AG04449 (cell line): ENCODE measurements at places on chromosomes 12 and 14.
A peak's percentile ranks its signal among the peaks of the same experiment; 100 is the strongest.

- no peak for DNase-seq
Observed at GRCh38 chr14:65219353-65219752, 117.0 kb upstream of the MAX start.

- DNase-seq: no peak
Observed at GRCh38 chr12:16530268-16530850, 75.6 kb downstream of the LMO3 start.

GRCh38 chr14:90382491-90383125, 14.2 kb upstream of the CALM1 start:
- no peak for DNase-seq

DNA sequence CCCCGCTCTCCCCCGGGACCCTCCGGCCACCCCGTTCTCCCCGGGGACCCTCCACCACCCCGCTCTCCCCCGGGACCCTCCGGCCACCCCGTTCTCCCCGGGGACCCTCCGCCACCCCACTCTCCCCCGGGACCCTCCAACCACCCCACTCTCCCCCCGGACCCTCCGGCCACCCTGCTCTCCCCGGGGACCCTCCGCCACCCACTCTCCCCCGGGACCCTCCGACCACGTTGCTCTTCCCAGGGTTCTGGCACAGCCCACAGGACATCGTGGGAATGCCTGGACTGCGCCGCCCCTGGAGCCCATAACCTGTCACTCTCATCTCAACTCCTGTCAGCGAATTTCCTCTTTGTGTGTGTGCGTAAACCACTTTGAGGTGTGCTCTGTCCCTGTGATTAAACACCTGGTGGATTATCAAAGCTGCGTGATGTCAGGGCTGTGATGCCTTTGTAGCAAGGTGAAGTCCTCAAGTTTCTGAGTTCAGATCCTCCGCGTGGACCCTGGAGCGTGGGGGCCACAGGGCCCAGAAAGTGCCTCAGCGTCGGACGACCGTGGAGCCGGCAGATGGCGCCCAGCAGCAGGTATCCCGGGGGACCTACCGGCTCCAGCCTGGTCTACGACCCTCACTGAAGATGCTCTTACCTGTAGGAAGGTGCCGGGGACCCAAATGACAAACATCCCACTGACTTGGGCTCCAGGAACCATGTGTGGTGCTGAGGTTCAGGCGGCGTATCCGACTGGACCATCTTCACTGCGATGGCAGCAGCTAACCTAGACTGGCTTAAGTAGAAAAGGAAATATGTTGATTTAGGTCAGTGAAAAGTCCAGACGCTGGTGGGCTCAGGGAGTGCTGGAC, 63.2 kb upstream of the GALNT9 start:
- no peak for DNase-seq

DNA sequence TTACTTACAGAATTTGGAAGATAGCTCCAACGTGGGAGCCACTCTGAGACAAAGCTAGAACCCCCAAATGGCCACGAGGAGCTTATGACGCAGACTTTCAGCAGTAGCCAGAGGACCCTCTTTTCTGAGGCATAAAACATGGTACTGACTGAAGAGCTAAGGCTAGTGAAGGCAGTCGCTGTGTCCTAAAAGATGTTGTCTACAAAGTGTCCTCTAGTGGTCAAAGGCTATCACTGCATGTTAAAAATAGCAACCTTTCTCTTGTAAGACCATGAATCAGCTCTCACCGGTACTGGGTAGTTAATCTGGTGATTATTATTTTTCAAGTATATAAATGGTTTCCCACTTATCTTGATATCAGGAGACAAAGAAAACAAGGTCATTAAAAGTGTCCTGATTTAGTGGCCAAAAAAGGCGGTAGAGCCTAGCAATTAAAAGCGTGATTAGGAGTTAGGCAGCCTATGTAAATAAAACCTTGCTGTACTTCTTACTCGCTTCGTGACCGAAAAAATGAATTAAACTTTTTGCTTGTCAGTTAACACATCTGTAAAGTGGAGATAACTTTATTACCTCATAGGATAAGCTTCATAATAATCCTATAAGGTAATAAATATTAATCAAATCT, 47.0 kb upstream of the LGR5 start:
- DNase-seq: peak; percentile 50
